ENCODE measurements at places on chromosomes 3 and 15.

DNA sequence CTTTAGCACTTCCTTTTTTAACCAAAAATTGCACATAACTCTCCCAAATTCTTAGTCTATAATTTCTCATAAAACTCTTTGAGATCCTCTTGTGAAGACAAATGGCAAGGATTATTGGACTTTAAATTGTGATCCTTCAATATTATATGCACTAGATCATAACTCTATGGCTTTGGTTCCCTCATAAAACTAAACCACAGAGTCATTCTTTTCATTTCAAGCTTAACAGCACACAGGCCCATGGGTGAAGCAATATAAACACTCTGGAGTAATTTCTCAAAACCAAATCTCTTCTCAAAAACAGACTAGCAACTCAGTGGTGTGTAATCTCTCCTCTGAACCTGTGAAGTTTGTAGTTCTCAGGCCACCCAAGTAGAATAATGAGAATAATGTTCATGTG is 171.0 kb upstream of the NECTIN3 start:
- DNase-seq = no peak

DNA sequence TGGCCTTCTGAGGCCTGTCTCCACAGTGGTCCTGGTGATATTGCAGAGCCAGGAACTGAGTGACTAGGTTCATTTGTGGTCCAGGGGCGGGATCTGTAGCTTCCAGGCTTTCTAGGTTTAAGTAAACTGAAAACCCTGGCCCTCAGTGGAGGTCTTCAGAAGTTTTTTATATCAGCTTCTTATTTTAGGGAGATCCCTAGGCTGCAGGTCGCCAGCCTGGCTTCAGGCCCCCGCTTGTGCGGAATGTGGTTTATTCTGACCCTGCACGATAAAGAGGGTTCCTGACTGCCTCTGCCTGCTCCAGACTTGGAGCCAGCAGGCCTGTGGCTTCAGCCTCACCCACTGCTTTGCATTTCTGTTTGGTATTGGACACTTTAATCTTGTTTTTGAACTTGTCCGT is 133.9 kb upstream of the PLXNA1 start:
- DNase-seq = peak; percentile 53

GRCh38 chr15:91055548-91056331 is 33.3 kb upstream of the VPS33B start:
- DNase-seq = peak; percentile 57

- DNase-seq = no peak
Observed at GRCh38 chr15:40424483-40425115, 16.2 kb upstream of the BAHD1 start.

GRCh38 chr3:33394403-33395054 is 45.7 kb downstream of the UBP1 start:
- no peak for DNase-seq

- DNase-seq = no peak
Observed at GRCh38 chr3:52817860-52818259, 12.6 kb downstream of the ITIH4 start.

GRCh38 chr3:24522146-24522579 is 27.5 kb upstream of the THRB start:
- DNase-seq = no peak

GRCh38 chr3:7874116-7874515 is 627.5 kb upstream of the LMCD1 start:
- DNase-seq = no peak

- DNase-seq = no peak
Observed at GRCh38 chr15:68195336-68196112, 9.6 kb downstream of the CALML4 start.
